ENCODE measurements at places on chromosomes 7 and 10.

DNA sequence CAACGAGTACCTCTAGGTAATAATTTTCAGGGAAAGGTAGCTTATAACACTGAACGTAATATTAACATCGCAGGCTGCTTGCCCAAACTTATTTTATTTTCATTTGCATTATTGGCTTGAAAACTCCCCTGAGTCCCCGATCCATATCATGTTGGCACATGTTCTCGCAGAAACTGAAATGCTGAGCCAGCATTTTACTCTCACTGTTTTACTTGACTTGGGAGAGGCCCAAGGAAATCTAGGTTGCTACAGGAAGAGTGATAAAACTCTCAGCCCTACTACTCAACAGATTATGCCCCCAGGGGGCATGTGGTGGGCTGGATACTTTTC, 183.5 kb upstream of the HABP2 start:
- no peak for DNase-seq

GRCh38 chr10:125112697-125113494, 47.5 kb downstream of the CTBP2 start:
- no peak for DNase-seq

DNA sequence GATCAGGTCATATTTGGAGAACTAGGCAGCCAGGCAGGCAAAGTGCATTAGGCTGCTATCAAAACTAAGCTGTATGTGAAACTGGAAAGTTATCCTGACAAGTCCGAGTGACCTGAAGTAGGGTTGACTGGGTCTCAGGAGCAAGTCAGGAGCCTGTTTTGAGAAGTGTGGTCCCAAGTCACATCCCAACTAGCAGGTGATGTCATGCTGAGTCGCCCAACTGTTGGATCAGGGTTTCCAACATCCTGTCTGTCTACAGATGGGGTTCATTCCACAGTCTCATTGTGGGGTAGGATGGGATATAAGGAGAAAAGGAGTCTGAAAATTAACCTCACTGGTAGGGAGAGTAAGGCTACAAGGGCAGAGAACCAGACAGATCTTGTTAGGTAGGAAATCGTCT, 27.0 kb downstream of the SLC26A4 start:
- peak; percentile 38 for DNase-seq

- DNase-seq: peak; percentile 46
These were observed 19.1 kb downstream of the MXI1 start for GRCh38 chr10:110226543-110226925.

GRCh38 chr7:83162402-83163256, at the start of gene PCLO:
PCLO (minus strand) TSS chr7:83162884; CDS start chr7:83162592, 292 bp downstream.
- DNase-seq: peak; percentile 90

DNA sequence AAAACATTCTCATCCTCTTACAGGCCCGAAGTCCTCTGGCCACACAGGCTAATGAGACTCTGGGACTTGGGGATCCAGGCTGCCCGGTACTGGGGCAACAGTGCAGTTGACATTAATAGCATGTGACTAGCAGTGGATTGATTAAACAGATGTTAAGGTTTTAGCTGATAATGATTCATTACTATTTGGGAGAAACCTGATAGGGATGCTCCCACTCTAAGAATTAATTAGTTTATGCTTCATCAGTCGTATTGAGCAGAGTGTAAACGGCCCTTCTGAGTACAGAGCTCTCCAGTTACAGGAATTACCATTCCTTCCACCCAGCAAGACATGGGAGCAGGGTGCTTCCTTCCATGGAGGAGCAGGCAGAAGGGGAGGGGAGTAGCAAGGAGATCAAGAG, 82.7 kb downstream of the RPS24 start:
- no peak for DNase-seq

GRCh38 chr10:71259815-71260501, 47.6 kb downstream of the UNC5B start:
- DNase-seq: no peak

GRCh38 chr10:49542353-49542752, 3.4 kb upstream of the ERCC6 start:
- DNase-seq: no peak

- DNase-seq: no peak
These were observed 36.3 kb upstream of the CDK6 start for GRCh38 chr7:92872701-92873100.

DNA sequence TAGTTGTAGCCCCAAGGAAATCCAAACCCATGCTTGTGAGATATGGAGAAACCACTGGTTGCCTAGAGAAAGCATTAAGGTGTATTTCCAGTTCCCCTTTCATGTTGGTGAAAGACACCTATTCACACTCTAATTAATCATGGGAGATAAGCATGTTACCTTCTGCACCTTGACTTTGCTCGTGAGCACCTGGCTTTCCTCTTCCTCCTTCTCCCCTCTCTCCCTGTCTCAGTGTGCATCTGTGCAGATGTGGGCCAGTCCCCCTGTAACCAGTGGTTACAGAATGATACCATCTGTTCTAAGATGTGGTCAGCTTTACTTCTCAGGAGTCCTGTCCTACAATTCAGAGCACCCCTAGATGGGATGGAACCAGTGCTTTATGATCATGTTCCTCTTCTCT, 160.6 kb downstream of the LCOR start:
- no peak for DNase-seq

- DNase-seq: no peak
These were observed 849.8 kb upstream of the SORCS1 start for GRCh38 chr10:108014145-108014901.

DNA sequence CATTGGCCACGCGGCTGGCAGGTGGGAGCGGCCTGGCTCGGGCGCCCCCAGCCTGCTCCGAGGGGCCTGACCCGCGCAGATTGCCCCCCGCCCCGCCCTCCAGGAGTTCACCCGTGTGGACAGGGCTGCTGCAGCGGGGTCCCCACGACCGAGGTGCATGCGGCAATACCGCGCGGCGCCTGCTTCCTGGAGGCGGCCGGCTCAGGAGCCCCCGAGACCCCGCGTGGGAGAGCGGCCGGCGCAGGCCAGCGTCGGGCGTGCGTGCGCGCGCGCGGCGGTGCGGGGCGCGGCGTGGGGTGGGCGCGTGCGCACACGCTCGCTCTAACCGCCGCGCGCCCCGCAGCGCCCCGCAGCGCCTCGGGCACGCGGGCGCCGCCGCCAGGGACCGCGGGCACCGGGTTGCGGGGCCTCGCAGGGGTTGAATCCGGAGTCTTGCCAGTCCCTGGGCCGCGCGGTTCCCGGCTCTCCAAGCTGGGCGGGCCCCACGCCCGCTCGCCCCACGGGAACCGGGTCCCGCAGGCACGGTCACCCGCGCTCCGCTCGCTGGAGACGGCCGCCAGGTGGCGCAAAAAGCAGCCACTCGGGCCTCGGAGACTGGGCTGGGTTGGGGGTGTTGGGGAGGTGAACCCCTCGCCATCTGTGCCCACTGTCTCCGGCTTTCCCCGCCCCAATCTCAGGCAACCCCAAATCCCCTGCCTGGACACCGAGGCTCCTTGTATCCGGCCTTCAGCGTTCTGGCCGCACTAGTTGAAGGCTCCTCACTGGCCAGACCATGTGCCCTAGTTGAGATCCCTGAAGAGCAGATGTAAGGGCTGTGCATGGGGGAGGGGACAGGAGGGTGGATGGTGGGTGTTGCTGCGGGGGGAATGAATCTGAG, 1.3 kb upstream of the ACHE start:
- DNase-seq: no peak

GRCh38 chr7:13055732-13056368, 368.4 kb downstream of the ARL4A start:
- no peak for DNase-seq

DNA sequence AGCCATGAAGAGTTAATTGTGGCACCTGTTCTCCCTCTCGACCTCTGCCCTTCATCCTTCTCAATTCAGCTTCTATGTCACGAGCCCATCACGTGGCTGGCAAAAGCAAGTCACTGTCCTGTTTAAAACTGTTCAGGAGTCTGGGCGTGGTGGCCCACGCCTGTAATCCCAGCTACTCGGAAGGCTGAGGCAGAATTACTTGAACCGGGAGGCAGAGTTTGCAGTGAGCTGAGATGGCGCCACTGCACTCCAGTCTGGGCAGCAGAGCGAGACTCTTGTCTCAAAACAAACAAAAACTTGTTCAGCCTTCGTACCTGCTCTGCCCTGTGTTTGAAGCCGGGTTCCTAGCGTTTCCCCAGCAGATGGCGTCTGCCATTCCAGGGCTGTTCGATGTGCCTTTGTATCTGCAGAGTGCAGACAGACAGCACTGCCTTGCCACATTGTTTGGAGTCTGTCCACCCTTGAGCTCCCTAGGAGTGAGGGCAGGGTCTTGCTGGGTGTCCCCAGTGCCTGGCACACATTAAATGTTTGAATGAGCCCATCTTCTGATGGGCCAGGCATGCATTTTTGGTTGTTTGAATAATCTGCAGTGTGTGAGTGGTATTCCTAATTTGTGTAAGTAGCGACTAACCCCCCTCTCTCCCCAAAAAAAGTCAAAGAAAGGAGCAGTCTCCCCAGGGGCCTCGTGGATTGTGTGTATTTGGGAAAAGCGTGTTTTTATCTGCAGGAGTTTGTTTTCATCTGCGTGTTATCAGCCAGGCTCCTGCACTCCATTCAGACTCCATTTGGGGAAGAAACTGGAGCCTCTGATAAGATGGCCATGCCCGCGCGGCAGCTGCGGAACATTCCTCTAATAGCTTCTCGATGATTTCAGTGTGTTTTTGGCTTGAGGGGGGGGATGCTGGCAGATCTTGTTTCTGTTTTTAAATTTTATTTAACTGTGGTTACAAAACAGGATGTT, 61.2 kb downstream of the DNAJB6 start:
- DNase-seq: peak; percentile 59

GRCh38 chr7:26857506-26858240, 6.7 kb downstream of the SKAP2 start:
- peak; percentile 67 for DNase-seq

DNA sequence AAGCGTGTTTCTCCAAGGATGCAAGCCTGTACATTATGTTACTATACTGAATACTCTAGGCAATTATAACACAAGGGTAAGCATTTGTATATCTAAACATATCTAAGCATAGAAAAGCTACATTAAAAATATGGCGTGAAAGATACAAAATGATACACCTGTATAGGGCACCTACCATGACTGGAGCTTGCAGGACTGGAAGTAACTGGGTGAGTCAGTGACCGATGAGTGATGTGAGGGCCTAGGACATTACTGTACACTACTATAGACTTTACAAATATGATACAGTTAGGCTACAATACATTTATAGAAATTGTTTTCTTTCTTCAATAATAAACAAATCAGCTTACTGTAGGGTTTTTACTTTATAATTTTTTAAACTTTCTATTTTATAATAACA, 1127.2 kb upstream of the LRRN3 start:
- no peak for DNase-seq

DNA sequence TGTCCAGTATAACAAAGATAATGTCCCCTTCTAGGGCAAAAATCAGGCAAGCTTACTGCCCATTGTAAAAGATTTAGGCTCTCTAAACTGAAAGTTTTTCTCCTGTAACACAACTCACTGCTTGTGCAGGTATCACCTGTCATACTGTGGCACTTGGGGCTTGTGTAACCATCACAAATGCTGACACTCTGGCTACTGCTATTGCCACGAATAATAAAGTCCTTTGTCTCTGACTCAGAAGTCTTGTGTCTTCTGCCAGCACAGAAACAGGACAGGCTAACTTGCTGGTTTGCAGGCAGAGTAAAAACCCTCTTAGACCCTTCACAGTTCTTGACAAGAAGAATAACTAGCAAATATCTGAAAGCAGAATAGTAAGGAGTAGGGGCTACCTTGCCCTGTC, 273.9 kb downstream of the RPS24 start:
- DNase-seq: no peak

GRCh38 chr10:75502838-75503237, 71.4 kb downstream of the LRMDA start:
- no peak for DNase-seq

GRCh38 chr7:139522830-139523198, 671 bp upstream of the CLEC2L start:
- DNase-seq: no peak

DNA sequence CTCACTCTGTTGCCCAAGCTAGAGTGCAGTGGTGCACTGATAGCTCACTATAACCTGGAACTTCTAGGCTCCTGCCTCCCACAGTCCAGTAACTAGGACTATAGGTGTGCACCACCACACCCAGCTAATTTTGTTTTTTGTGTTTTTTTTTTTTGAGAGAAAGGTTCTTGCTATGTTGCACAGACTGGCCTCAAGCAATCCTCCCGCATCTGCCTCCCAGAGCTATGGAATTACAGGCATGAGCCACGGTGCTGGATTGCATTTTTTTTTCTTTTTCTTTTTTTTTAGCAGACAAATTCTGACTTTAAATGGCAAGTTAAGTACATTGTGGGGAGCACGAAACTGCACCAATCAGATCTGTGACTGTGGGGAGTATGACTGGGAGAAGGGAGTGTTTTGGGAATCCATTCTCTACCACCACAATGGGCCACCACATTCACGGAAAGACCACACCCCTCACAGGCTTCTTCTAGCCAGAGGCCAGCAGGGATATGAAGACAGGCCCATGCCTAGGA, 58.1 kb upstream of the MSMB start:
- no peak for DNase-seq
